ENCODE measurements at places on chromosomes 4 and X. TPM values are rescaled to one million over a fixed set of nuclear protein-coding genes. Genes with fewer than 3 reads are reported as not detected.

The SPIN2B gene
- total RNA-seq = 0.52 TPM

The C4orf51 gene
- total RNA-seq = not detected

The GPR119 gene
- 1.8 TPM for total RNA-seq

The CISD2 gene
- 4.0 TPM for total RNA-seq

The COL4A5 gene
- total RNA-seq = 32.0 TPM

The GPR173 gene
- 0.66 TPM for total RNA-seq

The SYTL5 gene
- total RNA-seq = 7.3 TPM

The SLC7A11 gene
- total RNA-seq = 3.4 TPM

The DMD gene
- total RNA-seq = 38.6 TPM

The MAGEC2 gene
- not detected for total RNA-seq

The KLF8 gene
- total RNA-seq = 2.0 TPM

The ABLIM2 gene
- total RNA-seq = 20.8 TPM

The DMRTC1B gene
- not detected for total RNA-seq

The RHOXF1 gene
- not detected for total RNA-seq

The ARAP2 gene
- 14.3 TPM for total RNA-seq

The TENM3 gene
- total RNA-seq = 9.6 TPM

The XG gene
- 0.26 TPM for total RNA-seq

The RAB33A gene
- 0.78 TPM for total RNA-seq

The RENBP gene
- total RNA-seq = 0.66 TPM

The CLNK gene
- 1.0 TPM for total RNA-seq

The ADAM29 gene
- total RNA-seq = not detected

The LRP2BP gene
- total RNA-seq = 2.1 TPM

The SSX2B gene
- not detected for total RNA-seq

The HMGB2 gene
- total RNA-seq = 18.7 TPM

The SMIM20 gene
- 21.5 TPM for total RNA-seq

The FAM184B gene
- total RNA-seq = not detected

The CENPVL2 gene
- not detected for total RNA-seq

The SPANXN3 gene
- total RNA-seq = not detected

The AWAT2 gene
- not detected for total RNA-seq

The MBNL3 gene
- total RNA-seq = 14.8 TPM

The MTMR1 gene
- 7.6 TPM for total RNA-seq

The MAP9 gene
- 7.9 TPM for total RNA-seq

The APBB2 gene
- total RNA-seq = 42.8 TPM

The SHROOM3 gene
- 56.7 TPM for total RNA-seq

The SATL1 gene
- total RNA-seq = not detected

The ZMAT1 gene
- total RNA-seq = 18.8 TPM

The GLOD5 gene
- not detected for total RNA-seq

The ATP1B4 gene
- total RNA-seq = not detected

The PDGFRA gene
- total RNA-seq = 54.4 TPM

The BEND4 gene
- total RNA-seq = not detected

The STARD8 gene
- 9.6 TPM for total RNA-seq

The RAI2 gene
- total RNA-seq = 4.9 TPM

The CPLX1 gene
- 2.0 TPM for total RNA-seq

The CXCL1 gene
- total RNA-seq = 17.1 TPM

The VSIG4 gene
- 14.8 TPM for total RNA-seq

The PNPLA4 gene
- 19.4 TPM for total RNA-seq
